Fibroblast of skin of abdomen (primary cell): ENCODE measurements at places on chromosomes 1 and 21.
A peak's percentile ranks its signal among the peaks of the same experiment; 100 is the strongest.

DNA sequence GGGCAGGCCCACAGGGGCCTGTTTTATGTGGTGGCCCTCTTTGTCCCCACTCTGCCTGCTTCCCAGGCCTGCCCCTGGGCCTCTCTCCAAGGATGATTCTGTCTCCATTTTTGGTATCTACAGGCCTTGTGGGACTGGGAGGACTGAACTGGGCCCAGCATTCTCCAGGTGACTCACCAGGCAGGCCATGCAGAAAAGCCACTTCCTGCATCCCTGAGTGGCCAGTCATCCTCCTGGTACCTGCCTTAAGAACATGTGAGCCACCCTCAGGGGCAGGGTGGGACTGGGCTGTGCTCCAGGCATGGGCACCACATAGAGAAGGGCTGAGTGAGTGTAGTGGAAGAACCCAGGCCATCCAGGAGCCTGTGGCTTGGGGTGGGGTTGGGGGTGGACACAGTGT is 20.0 kb upstream of the BCAR3 start:
- DNase-seq: peak; percentile 99

DNA sequence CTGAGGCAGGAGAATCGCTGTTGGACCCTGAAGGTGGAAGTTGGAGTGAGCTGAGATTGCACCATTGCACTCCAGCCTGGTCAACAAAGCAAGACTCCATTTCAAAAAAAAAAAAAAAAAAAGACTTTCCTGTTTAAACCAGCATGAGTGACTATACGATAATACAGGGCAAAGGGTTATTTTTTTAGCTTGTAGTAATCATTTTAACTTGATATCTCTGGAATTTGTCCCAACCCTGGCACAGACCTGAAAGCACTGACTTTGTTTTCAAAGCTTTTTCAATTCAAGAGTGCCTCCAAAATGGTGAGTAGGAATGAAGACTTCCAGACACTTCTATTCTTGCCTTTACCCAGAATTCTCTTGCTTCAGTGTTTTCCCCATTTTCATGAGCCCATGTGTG is 4.4 kb upstream of the TMCO2 start:
- no peak for DNase-seq

DNA sequence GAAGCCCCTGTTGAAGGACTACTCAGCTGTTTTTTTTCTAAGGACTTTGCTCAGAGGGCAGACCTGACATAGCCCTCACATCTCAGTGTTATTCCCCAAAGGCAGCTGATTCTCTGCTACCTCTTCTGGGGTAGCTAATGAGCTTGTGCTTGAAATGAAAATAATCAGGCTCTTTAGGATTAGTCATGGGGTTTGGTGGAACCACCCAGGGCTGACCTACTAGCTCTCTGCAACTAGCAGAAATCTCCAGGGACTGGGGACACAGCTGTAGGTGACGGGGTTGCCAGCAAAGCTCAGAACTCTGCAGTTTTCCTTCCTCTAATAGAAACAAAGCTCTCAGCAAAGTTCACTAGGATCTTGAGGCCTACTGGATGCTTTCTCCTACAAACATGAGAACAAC is 106.4 kb upstream of the BCL9 start:
- DNase-seq: no peak

DNA sequence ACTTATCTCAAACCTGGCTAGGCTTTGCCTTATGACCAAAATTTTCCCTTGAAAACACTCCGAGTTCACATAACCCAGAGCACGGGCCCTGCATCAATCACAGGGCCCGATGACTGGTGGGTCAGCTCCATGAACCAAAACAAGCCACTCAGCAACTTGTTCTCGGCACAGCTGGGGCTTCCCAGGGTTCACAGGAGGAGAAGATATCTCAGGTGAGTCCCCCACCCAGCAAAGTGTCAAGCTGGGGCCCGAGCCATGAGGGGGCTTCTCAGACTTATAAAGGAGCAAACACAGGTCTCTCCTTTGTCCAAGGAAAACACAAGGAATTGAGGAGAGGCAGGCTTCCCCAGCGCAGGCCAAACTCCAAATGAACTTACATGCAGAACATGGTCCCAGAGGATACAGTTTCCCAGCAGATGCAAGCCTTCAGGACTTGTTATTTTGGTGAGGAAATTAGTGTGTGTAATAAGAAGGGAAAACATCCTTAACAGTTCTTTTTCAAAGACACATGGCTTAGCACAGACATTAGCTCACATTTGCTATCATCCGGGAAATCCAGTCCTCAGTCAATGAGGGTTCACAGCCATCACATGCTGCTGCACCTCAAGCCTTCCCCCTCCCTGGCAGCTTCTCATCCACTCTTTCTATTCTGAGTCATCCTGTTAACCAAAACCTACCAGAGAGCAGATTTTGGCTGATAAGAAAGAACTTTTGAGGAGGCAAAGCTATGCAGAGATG is 98.1 kb upstream of the NFIA start:
- peak; percentile 43 for DNase-seq

GRCh38 chr1:180179162-180179957 is 24.7 kb downstream of the QSOX1 start:
- no peak for DNase-seq

- DNase-seq: no peak
These were observed 168.3 kb upstream of the DUSP10 start for GRCh38 chr1:221910222-221910621.

- DNase-seq: no peak
These were observed 4.2 kb downstream of the SH2D2A start for GRCh38 chr1:156812293-156812990.

GRCh38 chr1:75630004-75630594 is 19.2 kb upstream of the SLC44A5 start:
- no peak for DNase-seq

- DNase-seq: peak; percentile 38
These were observed 23.2 kb downstream of the LYST start for GRCh38 chr1:235843461-235843961.

- DNase-seq: no peak
These were observed 40.2 kb downstream of the ATP1B1 start for GRCh38 chr1:169146576-169147214.

DNA sequence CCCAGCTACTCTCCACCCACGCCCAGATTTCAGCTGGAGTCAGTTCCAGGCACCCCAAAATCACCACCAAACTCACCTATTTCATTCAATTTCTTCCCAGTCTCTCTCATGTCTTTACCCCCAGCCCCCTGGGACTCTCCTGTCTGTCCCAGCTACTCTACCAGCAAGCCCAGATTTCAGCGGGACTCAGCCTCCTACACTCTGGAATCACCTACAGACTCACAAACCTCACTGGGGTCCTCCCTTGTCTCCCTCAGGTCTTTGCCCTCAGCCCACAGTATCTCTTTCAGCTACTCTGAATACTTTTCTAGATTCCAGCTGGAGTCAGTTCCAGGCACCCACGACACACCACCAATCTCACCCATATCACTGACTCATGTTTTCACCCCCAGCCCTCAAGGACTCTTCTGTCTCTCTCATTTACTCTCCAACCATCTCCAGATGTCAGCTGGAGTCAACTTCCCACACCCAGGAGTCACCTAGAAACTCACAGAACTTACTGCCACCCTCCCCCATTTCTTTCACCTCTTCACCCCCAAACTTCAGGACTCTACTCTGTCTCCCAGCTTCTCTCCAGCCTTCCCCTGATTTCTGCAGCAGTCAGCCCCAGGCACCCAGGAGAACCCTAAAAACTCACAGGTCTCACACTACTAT is 1529.3 kb upstream of the TPTE start:
- DNase-seq: no peak

- DNase-seq: no peak
These were observed 11.5 kb upstream of the C1orf53 start for GRCh38 chr1:197890936-197891335.

GRCh38 chr1:33323663-33324477 is 3.0 kb upstream of the A3GALT2 start:
- no peak for DNase-seq

- no peak for DNase-seq
These were observed 2.2 kb upstream of the SPRR1B start for GRCh38 chr1:153028766-153029165.

- DNase-seq: no peak
These were observed 20.3 kb downstream of the TIPRL start for GRCh38 chr1:168199056-168199455.

DNA sequence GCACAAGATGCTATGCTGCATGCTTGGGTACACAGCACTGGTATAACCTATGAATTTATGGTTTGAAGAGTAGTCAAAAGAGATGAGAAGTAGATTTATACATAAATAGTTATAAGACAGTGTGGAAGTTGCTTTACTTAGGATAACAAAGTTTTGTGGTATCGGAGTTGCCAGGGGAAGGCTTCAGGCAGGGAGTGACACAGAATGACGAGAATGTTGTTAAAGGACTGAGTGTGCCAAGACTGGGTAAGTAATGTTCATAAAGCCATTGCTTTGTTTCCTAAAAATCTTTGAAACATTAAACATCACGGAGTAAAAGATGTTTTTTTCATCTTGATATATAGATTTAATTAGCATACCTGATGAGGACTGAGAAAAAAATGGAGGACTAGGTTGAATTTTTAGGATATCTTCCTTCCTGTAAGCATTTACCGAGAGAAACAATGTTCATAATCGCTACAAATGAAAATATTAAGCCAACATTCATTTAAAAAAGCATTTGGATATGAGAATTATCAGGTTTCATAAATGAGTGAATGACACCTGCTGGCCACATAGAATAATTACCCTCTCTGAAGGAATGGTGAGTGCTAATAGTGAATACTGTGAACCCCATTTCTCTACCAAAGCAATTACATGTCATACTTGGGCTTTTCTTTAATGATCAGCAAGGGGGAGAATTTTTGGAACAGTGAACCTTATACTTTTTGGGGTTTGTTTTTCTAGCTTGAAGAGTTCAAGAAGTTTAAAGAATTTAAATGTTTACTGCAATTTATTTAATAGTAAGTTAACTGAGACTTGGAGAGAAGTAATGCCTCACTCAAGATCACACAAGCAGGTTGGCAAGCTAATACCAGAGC is 28.4 kb downstream of the EXTL2 start:
- peak; percentile 55 for DNase-seq

GRCh38 chr1:228851618-228852017 is 116.3 kb downstream of the RHOU start:
- no peak for DNase-seq

- no peak for DNase-seq
These were observed 799.5 kb downstream of the LTN1 start for GRCh38 chr21:28193189-28193588.

DNA sequence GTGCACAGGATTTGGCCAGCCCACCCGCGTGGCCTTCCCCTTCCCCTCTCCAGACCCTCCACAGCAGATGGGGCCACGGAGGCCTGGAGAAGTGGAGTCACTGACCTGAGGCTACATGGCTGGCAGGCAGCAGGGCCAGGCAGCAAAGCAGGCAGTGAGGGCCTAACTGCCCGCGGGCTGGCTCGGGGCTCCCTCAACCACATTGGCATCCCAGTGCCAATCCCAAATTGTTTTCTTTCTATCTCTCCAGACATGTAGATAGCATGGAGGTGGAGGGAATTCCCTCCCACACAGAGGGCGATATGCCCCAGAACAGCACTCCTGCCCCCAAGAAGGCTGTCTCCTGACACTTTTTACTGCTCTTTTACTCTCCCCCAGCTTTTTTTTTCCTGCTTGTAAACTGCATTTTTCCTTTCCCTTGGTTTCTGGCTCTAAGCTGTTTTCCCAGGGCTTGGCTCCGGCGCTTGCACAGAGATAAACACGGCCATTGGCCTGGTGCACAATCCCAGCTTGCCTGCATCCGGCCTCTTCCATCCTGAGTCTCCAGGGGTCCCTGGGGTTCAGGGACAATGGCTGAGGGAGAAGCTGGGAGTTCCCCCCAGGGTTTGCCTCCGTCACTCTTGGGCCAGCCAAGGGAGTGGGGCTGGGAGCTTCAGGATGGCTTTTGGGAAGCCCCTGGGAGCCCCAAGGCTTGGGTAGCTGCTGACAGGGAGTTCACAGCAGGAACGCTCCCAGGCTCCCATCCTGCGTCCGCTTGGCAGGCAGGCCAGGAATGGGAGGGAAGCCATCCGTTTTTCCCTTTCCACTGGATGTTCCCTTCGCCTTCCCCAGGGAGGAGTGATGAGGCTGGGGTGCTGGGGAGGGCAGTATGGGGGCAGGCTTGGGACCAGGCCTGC is 7.0 kb downstream of the EPHX1 start:
- no peak for DNase-seq

DNA sequence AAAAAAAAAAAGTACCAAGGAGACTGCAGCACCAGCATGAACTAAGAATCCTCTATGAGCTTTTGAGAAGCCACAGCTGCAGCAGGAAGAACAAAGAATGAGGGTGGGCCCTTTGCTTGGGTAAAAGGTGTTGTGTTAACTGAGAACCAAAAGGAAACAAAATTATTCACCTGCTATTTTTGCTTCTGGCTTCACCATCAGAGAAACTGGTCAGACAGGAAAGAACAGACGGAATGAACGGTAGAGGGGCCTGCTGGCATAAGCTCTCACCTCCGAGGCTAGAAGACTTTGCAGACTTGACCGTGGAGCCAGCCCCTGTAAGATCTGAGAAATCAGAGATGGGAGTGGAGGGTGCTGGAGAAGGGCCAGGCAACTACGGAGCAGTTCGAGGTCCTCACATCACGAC is 27.6 kb downstream of the IL10RB start:
- DNase-seq: no peak

DNA sequence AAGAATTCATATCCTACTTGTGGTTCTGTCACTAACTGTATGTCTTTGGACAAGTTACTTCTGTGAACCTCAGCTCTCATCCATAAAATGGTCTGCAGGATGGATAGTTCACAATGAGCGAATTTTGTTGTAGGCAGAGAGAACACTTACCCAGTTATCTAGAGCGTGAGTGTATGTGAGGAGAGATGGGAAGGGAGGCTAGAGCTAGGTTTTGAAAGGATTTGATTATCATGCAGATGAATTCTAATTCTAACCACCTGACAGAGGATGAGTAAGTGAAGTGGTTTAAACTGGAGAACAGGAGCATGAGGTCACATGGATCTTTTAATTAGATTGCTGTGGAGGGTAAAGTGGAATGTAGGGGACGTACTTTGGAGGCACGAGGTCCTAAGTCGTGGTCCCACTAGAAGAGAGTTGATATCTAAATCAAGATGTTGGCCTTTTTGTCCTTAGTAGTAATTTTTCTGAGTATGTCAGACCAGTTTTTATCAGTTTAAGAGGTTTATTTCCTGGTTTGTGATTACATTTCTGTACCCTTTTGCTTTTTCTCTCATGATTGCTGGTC is 5.0 kb downstream of the SUCO start:
- peak; percentile 31 for DNase-seq
